ENCODE measurements at places on chromosomes 2 and 18.

DNA sequence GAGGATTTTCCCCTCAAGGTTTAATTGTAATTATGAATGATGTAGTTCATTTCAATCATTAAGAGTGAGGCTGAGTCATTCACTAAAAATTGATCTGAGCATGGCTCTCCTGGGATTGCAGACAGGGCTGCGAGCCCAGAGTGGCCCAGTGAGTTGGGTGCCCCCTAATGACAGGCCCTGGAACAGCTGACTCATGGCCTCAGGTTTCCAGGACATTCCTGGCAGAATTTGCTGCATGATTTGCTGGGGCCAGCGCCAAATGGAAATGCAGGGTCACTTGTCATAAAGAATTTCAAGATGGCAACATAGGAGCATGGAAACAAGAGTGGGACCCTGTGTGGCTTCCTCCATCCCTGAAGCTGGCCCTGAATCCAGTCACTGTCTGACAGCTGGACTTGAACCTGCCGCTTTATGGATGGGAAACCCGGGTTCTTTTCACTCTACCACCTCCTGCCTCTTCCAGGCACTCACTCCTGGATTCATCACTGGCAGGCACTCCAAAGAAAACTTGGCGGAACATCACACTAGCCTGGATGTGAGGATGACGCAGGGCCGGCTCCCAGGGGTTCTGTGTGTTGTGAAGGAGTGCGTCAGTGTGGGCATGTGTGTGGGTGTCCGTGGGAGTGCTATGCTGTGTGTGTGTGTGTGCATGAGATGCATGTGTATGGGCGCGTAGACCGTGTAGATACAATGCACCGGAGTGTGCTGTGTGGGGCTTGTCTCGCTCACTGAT lies 15.2 kb downstream of the OTOF start:
- DNase-seq = no peak

- no peak for DNase-seq
Observed at GRCh38 chr2:157887946-157888345, 11.8 kb upstream of the ACVR1 start.

DNA sequence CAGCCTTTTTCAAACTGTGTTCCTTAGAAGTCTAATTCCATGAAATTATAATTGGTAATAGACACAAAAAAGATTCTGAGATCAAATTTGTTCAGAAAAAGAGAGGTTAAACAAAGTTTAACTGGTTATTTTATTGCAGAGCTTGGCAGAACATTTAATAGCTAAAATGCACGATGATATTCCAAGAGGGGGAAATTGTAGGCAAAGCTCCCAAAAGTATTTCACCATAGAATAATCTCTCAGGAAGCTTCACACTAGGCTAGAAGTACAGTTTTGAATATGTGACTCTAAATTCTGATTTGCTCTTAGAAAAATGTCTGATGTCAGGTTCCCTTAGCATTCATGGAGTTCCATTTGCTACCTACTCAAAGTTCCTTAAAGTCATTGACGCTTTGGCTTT lies 292.4 kb upstream of the SETBP1 start:
- no peak for DNase-seq

- no peak for DNase-seq
Observed at GRCh38 chr2:211417544-211417943, 861.1 kb downstream of the CPS1 start.

DNA sequence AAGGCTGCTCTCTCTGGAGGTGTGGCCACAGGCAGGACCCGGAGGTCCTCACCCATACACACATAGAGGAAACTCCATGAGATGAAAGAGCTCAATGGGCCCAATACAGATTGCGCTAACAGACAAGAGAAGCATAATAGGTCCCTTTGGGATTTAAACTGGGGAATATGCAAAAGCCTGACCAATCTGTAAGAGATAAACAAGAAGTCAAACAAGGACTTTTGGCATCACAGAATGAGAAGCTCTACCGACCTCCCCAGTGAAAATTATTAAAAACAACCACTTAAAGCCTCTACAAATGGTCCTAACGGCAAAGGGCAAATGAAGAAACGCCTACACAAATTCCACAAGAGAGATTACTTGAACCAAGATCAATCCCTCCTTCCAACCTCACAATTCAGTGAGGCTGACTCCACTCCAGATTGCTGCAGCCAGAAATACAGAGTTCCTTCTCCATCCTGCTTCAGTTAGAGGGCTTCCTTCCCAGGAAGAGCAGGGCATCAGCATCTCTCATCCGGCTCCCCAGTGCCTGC lies 10.8 kb downstream of the IWS1 start:
- no peak for DNase-seq

DNA sequence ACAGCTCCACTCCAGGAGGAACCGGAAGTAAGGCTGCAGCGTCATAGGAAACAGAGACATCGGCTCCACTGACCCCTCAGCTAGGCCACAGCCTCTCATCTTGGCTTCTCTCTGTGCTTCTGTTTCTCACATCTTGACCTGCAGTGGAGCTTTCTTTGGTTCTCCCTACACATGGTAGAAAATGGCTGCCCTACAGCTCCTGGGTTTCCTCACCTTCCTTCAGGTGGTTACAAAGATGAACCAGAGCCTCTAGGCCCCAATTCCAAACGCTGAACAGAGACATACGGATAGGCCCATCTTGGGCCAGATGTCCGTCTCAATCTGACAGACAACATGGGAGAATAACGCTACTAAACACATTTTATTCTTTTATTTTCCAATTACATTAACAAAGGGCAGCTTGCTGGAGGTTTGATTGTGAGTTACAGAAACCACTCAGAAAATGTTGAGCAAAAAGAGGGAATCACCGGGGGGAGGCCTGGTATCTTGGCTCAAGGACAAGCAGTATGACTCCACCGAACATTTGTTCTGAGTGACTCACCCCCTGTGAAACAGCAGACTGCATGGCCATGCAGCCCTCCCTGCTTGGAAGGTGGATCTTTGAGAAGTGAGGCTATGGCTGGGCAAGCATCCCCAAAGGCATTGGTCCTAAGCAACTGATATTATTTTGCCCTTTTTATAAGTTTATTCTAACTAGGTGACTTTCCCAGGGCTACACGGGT lies 303.5 kb downstream of the CDCA7 start:
- DNase-seq = no peak

DNA sequence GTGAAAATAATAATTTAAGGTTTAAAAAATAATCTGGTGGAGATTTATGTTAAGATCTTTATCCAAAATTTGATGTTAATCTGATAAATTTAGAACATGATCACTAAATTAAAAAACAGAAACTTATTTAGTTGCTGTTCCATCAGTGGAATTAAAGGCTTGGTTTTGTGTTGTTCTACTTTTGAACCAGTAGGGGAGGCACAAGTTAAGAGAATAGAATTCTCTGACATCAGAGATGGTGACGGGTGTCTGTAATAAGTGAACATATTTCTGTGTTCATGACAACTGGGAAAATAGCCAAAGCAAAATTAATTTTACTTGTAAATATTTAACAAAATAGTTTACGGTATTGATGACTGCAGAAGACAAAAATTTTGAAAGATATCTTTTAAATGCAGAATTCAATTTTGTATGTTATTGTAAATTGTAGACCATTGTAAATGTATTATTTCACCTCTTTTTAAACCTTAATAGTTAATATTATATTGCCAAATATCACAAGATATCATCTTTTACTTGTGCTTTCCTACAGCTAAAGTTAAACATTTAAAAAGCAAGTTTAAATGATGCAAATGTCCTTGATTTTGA lies 106.0 kb downstream of the UBR3 start:
- DNase-seq = peak; percentile 23
